ENCODE measurements at places on chromosomes 6 and 20.

GRCh38 chr20:38194971-38195504 is 30.0 kb upstream of the TGM2 start:
- DNase-seq = no peak

DNA sequence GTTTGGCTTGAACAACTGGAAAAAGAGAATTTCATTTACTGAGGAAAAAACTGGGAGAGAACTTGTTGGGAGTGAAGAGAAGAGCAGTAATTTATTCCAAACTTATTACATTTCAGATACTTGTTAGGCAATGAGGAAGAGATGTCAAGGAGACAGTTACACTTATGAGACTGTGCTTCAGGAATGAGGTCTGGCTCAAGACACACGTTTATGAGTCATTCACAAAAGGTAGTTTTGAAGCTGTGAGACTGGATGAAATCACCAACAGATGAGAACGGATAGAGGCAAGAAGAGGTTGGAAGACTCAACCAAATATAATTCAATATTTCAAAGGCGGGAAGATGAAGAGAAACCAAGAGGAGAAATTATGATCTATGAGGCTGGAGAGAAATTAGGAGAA is 70.6 kb upstream of the DEFB112 start:
- DNase-seq = no peak

DNA sequence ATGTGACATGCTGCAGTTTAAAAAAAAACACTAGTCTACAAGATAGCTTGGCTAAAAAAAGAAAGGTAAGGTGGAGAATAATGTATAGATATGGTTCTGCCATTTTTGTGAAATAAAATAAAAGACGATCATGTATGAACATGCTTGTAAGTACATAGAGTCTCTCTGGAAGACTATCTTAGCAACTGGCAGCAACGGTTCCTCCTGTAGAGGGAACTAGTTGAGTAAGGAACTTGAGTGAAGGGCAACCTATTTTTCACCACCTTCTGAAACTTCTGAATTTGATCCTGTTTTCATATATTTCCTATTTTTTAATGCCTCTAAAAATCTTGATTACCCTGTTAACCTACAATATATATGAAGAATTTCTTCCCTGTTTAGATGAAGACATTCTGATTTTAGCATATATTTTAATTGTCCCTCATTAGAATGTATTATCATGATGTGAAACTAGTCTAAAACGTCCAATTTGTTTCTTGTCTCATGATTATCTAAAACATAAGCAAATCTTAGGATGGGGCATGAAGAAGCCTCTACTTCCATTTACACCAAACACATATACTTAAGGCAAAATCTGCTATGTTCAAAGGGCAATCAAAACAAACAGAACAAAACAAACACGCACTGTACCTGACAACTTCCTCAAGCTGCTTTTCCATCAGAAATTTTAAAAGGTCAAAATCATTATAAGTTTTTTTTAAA is 202.5 kb downstream of the ISM1 start:
- no peak for DNase-seq

GRCh38 chr6:90233994-90234393 is 62.6 kb downstream of the BACH2 start:
- peak; percentile 84 for DNase-seq

- DNase-seq = no peak
Observed at GRCh38 chr20:62685781-62686555, 22.7 kb upstream of the NTSR1 start.

GRCh38 chr6:24274441-24275083 is 83.3 kb downstream of the DCDC2 start:
- DNase-seq = no peak

DNA sequence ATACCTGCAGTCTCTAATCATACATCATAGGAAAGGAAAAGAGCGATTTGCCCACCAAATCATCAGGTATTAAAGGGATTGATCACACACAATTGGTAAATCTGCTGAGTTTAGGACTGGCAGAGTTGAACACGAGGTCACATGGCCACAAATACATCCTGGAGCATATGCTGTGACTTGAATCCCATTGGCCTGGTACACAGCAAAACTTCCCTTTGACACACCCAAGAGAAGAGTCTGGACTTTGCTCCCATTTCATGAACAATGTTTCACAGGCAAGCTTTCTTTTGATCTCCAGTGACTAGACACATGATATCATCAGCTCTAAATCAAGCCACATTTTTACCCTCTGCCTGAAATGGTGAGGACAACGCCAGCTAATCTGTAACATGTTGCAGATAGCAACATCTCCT is 117.9 kb downstream of the ISM1 start:
- no peak for DNase-seq

GRCh38 chr20:40241596-40242343 is 447.3 kb downstream of the MAFB start:
- no peak for DNase-seq

DNA sequence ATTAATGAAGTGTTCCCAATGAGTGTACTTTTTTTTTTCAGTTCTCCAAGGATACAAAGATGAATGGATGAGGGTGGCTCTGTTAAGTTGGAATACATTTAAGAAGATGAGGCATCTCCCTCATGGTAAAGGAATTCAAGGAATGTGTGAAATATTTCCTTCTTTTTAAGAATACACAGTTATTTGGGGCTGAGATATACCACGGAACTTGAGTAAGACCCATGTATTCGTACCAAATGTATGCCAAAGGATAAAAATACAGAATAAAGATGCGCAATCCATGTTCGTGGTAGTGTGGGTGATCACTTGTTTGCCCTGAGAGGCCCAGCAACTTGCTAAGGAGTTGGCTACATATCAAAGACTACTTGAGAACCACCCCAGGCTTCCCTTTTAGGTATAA is 164.2 kb upstream of the TCF21 start:
- no peak for DNase-seq

GRCh38 chr6:80005406-80005805 is 957 bp downstream of the TTK start:
- no peak for DNase-seq

- no peak for DNase-seq
Observed at GRCh38 chr6:20802596-20802995, 268.3 kb downstream of the CDKAL1 start.

DNA sequence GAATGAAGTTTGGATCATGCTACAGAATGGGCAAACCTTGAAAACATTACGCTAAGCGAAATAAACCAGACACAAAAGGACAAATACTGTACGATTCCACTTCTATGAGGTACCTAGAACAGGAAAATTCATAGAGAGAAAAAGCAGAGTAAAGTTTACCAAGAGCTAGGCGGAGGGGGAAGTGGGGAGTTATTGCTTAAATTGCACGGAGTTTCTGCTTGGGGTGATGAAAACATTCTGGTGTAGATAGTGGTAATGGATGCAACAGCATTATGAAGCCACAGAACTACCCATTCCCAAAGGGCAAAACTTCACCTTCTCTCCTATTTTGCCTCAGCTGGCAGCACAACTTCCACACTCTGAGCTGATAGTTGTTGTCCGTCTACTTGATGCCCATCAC is 6.4 kb upstream of the PDYN start:
- no peak for DNase-seq

GRCh38 chr6:127566651-127567050 is 10.3 kb upstream of the C6orf58 start:
- no peak for DNase-seq

DNA sequence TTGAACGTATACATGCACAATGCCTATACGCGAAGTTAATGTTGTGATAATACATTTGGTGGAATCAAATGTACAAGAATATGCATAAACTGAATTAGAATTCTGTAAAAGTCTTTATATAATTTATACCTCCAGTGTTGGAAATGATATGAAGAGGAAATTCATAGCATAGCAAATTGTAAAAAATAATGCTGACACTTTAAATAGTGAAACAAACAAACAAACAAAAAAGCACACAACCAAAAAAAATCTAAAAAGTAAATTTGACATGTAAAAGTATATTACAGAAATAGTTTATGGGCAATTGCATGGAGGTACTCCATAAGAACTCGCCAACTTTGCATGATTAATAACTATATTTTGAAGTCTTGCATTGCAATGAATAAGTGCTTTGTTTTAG is 780.9 kb downstream of the TBC1D32 start:
- DNase-seq = no peak

DNA sequence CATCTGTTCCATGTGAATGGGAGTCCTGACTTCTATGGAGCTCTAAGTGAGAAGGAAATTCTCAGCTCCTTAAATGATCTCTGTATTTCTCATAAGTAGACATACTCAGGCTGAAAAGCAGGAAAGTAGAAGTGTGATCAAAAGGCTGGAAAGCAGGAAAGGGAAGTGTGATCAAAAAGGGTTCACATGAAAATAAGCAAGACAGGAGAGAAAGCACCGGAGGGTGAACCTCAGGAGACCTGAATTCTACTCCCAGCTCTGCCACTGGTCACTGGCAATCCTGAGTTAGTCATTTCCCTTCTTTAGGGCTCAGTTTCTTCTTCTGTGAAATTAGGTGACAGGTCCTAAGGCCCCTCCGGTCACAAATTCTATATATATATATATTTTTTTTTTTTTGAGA is 55.5 kb upstream of the TRERF1 start:
- no peak for DNase-seq

DNA sequence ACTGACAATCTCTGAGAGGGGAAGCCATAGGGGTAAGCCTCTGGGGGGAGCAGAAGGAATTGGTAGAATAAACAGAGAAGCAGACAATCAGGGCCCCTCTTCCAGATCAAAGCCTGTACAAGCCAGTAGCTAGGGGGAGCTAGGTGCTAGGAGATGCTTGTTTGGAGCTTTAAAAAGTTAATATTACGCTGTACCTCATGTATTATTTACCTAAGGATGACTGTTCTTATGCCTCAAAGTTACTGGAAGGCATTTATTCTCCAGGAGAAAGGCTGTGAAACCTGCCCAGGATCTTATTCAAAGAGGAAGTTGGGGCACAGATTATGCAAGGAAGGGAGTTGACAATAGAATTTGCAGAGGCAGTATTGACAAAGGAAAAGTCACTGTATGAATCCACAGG is 111.8 kb upstream of the SLC35F1 start:
- DNase-seq = no peak

GRCh38 chr6:147949981-147950622 is 392.5 kb upstream of the SASH1 start:
- DNase-seq = no peak

DNA sequence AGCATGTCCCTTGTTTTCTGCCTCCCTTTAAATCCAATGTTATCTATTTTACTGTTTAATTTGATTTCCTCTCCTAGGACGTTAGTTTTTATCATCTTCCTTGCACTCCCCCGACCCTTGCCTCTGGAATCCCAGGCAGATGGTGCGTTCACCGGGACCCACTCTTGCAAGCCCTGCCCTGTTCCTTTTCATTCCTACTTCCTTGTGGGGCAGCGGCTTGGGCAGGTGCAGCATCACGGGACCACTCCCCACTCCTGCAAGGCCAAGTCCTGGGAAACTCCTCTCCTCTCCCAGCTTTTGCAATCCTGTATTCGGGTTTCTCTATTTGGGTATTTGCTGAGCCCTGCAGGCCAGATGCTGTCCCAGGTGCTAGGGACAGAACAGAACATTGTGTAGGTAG is 5.8 kb upstream of the CDH4 start:
- DNase-seq = no peak

DNA sequence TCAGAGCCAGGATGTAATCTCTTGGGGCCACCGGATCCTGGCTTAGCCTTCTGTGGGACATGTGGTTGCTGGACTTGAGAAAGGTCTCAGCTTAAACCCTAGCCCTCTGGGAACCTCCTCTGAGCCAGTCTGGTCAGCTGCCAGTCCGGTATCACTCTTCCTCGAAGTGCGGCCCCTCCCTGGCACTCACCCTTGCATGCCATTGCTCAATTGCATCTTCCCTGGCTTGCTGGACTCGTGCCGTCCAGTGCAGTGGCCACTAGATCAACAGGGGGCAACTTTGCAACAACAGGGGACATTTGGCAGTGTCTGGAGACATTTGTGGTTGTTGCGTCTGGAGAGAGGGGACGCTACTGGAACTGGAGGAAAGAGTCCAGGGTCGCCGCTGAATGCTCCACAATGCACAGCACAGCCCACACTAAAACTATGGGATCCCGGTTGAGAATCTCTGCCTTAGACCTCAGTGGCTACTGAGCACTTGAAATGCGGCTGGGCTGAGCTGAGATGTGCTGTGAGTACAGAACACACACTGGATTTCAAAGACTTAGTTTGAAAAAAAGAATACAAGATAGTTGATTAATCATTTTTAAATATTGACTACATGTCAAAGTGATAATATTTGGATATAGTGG is 152.1 kb downstream of the TFAP2C start:
- no peak for DNase-seq

- no peak for DNase-seq
Observed at GRCh38 chr6:14429396-14429795, 311.8 kb downstream of the CD83 start.

DNA sequence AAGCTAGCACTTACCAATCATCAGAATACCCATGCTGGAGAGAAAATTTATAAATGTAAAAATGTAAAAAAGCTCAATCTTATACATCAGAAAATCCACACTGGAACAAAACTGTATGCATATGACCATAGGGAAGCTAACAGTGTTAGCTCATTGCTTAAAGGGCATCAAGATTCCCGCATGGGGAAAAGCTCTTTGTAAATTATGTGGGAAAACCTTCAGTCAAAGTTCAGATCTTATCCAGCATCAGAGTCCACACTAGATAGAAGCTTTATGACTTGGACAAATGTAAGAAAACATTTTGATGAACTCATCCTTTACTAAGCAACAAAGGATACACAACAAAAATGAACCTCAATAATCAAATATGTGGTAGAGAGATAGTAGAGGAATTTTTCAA is 34.7 kb downstream of the ZKSCAN8 start:
- no peak for DNase-seq

DNA sequence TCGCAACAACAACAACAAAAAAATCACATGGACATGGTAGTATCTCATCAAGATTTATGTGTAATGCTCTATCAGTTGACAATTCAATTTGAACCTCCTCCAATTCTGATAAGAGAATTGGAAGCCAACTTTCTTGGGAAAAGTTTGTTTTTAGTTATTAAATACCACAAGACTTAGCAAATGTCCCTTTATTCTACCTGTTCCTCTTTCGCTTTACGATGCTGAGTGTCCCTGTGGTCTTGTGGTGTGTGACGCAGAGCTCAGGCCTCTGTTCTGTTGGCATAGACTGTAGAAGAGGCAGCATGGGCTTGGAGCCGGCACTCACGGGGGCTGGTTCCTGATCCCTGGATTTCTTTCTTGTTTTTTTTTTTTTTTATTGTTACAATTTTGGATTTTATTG is 76.7 kb downstream of the PSMB1 start:
- no peak for DNase-seq

- no peak for DNase-seq
Observed at GRCh38 chr6:45424451-45424861, 46.7 kb upstream of the SUPT3H start.

DNA sequence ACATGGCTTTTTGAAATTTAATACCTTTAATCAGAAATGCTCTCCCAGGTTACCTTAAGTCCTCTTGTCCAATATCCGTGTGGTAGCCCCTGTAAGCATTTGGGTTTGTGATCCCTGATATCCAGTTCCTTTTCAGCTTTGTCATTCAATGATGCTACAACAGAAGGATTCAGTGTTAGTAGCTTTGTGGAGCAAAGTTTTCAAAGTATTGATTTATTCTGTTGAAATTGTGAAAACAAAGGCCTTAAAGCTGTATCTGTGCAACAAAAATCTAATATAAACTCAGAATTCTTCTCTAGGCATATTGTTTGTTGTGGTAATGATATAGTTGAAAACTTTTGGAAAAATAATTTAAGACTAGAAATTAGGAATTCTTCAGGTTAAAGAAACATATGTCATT is 91.9 kb downstream of the ADGRB3 start:
- DNase-seq = no peak

Data from activated CD4-positive, alpha-beta T cell treated with anti-CD3 and anti-CD28 coated beads, Interleukin-2, Interleukin-4, amounts not matched to agents 100 ng/mL and 50 ng/mL, durations not matched to agents 16 hours and 8 hours (primary cell).